ENCODE measurements at places on chromosomes 1 and 21.
A peak's percentile ranks its signal among the peaks of the same experiment; 100 is the strongest.

DNA sequence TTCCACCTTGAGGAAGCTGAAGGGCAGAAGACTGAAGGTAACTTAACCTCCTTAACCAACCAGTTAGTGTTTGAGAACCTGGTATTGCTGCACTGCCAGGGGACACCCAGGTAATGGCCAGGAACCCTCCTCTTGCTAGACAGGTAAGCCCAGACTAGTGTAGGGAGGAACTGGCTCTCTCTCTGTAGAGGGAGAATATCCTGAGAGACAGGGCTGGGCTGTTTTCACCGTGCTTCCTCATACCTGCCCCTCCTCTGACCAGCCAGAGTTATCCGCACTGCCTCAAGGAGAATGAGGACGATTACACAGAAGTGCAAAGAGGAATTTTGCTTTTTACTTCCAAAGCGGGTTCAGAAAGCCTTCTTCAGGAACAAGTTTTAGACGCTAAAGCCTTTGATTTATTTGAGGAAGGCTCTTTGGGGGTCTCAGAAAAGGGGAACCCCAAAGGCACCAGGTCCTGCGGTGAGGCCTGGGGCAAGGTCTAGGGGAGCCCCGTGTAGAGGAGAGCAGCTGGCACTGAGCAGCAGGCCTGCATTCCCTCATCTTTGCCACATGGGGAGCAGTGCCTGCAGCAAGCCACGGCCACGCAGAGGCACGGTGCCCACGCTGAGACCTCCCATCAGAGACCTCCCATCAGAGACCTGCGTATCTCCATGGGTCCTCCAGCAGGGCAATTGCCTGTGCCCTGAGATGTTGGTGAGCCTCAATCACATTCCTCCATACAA is 13.5 kb downstream of the GNG4 start:
- DNase-seq = no peak

- no peak for DNase-seq
Measured at GRCh38 chr1:243980471-243980870, 70.6 kb upstream of the ZBTB18 start.

DNA sequence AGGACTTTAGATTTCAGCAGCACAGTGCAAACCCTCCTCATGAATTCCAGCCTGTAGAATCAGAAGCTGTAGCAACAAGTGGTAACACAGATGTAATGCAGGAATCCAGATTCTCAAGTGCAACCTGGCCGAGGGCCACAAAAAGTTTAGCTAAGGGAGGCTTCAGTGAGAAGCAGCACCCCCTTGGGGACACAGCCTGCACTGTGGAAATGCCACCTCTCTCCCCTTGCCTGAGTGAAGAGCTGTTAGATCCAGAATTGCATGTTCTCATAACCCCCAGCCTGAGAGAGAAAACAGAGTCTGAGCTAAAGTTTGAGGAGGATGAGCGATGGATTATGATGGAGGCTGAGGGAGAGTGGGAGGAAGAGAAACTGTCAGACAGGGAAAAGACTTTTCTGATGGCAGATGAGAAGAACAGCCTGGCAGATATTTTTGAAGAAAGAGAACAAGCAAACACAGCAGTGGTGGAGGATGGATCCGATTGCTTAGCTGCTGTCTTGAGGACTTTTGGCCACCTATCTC is 80.5 kb upstream of the BMP8A start:
- DNase-seq = no peak

- no peak for DNase-seq
Measured at GRCh38 chr21:41196993-41197392, 29.0 kb downstream of the BACE2 start.

- DNase-seq = no peak
Measured at GRCh38 chr1:48329486-48329885, 107.0 kb downstream of the SLC5A9 start.

DNA sequence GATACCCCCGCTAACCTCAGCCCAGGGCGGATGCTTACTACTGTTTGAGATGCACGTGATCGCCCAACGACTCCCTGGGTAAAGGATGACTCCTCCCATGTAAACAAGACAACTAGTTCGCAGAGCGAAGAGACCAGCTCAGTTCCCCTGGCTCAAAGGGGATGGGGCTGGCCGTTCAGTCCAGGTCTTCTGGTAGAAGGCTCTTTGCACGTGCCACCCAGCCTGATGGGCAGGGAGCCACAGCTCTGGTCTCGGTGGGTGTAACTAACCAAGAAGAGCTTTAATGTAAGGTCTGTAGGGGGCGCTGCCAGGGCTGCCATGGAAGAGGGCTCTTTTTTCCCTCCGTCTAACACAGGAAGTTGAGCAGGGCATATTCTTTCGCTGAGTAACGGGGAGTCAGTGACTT is 49.4 kb upstream of the PARP1 start:
- no peak for DNase-seq

DNA sequence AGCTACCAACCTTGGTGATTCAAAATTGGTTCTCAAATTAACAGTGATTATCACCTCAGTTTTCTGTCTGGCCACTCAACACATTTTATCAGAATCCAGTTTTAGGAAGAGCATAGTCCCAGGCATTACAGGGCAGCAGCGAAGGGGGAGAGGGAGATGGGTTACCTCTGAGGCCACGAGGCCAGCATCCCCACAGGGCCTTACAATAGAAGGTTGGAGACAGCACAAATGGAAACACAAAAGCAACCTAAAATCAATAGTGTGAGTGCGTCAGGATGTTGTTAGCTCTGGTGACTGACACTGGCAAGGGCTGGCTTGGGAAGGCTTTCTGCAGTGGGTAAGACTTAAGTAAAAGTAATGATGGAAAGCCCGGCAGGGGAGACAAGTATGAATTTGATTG is 79.5 kb downstream of the JAK1 start:
- DNase-seq = no peak

DNA sequence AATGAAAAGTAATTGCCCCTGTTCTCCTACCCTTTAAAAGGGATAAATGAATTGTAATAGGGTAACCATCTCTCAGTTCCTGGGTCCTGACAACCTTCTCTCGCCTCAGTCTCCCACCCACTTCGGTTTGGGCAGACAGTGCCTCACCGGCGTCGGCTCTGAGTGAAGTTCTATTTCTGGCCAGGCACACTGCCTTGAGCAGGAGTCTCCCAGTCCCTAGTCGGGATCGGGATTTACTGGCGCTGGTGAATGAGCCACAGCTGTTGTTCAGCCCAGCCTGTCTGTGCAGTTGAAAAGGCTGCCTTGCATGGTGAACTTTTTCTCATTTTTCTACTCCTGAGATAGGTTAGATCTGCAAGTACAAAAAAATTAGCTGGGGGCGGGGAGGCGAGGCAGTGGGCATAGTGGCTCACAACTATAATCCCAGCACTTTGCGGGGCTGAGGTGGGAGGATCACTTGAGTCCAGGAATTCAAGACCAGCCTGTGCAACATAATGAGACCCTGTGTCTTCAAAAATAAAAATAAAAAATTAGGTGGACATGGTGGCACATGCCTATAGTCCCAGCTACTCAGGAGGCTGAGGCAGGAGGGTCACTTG is 7.4 kb downstream of the PLEKHM2 start:
- no peak for DNase-seq

- DNase-seq = no peak
Measured at GRCh38 chr21:38771536-38771935, 34.2 kb upstream of the ETS2 start.

- peak; percentile 7 for DNase-seq
Measured at GRCh38 chr1:40096977-40097782, at the start of gene PPT1. Gene PPT1 (minus strand): TSS chr1:40097252. CDS start chr1:40097238, 14 bp downstream.

DNA sequence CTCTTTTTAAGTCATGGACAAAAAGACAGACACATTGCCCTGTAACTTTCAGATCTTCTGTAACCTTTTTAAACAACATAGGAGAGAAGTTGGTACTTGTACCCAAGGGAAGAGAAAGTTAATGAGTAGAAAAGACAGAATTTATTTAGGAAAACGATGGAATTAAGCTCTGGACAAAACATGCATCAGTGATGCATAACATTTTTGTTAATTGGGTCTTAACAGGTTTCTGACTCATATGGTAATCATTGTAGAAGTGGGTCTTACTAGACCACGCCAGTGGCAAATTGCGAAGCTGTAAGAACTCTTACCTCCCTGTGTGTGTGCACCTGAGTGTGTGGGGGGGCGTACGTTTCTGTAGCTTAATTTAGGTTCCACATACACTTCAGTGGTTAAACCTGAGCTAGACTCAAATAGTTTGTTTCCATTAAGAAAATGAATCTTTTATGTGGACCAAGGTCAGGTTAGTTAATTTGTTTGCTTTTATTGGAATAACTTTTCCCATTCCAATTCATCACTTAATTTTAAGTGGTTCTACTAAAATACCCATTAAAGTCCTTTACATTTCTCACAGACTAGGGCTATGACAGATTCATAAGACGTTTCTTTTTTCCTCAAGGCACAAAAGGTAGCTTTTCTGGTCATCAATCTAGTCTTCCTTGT is 48.1 kb downstream of the NFIA start:
- no peak for DNase-seq

GRCh38 chr1:99397863-99398262 is 133.6 kb downstream of the PLPPR4 start:
- no peak for DNase-seq

DNA sequence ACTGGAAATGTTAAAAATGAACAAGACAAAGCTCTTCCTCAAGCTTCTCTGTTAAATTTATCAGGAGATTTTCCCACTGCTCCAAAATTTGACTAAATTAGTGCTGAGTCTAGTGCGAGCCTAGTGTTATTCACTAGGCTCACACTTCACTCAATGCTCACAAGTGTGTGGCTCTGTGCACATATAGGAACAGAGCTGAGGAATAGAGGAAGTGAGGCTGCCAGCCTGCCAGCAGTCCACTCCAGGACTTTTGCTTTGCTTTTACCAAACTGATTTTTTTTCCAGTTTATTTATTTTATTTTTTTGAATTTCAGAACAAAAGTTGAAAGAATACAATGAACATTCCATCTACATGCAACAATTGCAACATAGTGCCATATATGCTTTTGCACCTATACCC is 87.2 kb downstream of the VAV3 start:
- DNase-seq = no peak

DNA sequence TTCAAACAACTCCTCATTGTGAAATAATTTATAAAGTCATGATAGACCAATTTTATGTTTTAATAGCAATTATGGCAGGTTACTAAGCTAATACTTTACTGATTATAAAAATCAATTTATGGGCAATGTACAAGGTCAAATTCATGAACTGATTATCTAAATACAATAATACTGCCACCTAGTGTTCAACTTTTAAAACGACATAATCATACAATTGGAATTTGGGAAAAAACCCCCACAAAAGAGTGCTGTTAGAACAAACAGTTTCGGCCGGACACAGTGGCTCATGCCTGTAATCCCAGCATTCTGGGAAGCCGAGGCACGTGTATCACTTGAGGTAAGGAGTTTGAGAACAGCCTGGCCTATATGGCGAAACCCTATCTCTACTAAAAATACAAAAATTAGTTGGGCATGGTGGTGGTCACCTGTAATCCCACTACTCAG is 14.0 kb downstream of the GTF2B start:
- DNase-seq = no peak

DNA sequence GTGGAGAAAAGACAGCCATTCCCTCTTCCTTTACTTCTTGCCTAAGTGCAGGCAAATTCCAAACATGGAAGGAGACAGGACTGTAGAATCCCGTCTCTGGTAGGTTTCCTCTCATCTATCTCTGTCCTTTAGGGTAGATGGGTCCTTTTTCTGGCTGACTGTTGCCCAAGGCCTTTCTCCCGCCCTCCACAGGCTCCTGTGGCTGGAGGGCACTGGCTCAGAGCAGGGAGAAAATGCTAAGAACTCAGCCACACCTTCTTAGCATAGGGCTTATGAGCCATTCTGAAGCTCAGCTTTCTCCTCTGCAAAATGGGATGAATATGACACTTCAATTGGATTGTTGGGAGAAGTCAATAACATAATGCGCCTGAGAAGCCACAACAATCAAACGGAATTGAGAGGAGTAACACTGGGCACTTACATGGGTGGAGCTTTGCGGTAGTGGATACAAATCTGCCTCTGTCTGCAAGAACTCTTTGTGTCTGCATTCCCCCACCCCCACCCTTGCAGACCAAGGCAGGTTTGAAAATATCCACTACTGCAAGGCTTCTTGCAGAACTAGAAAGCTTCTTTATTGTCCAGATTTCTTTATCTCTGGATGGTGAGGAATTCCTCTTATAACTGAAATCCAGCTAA is 94.7 kb downstream of the CSMD2 start:
- no peak for DNase-seq

GRCh38 chr1:32753532-32754316 is 51.2 kb upstream of the SYNC start:
- DNase-seq = no peak

GRCh38 chr1:77263708-77264107 is 18.1 kb upstream of the AK5 start:
- DNase-seq = no peak

DNA sequence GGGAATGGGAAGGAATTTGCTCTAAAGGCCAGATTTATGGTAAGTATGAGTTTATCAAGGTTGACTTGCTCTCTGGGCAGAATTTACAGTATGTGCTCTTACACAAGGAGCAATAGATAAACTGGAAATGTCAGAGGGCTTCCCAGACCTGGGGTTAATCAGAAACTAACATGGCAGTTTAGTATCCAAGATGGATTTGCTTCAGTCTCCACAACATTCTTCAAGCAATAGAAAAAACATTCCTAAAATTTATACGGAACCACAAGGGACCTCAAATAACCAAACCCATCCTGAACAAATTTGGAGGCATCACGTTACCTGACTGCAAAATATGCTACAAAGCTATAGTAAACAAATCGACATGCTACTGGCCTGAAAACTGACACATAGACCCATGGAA is 606.7 kb upstream of the CHRM3 start:
- no peak for DNase-seq

GRCh38 chr21:14842601-14843000 is 222.2 kb downstream of the NRIP1 start:
- no peak for DNase-seq

GRCh38 chr1:214727274-214727673 is 124.3 kb downstream of the CENPF start:
- DNase-seq = no peak

DNA sequence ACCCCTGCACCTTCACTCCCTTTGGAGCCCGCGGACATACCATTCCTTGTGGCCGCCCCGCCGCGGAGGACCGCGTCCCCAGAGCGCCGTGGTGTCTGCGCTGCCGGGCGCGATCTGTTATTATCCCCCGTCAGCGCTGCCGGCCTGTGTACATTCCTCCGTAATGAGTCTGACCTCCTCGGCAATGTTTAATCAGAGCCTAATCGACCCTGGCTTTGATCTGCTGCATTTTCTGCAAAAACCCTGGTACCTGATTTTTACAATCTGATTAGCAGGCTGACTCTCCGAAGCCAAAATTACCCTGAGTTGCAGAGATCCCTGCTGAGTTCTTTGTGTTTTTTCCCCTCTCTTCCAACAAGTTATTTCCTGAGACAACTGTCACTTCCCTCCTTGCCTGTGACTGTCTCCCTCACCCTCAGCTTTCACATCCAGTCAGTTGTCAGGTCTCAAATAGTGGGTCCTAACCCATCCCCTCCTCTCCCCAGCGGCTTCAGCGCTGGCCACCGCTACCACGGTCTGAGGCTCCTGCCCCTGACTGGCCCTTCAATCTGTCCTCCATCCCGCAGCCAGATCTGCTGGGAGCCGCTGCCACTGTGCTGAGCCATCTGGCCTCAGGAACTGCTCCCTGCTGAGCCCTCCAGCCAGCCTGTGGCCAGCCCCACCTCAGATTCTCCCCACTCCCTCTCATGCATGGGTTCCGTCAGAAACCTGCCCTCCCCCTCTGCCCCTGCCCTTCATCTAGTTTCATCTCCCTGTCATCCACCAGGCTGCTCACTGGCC is 53.5 kb downstream of the GLIS1 start:
- no peak for DNase-seq

- no peak for DNase-seq
Measured at GRCh38 chr1:34828611-34829010, 30.9 kb downstream of the SMIM12 start.

- DNase-seq = no peak
Measured at GRCh38 chr1:166330096-166330495, 163.3 kb upstream of the FAM78B start.
